ENCODE measurements at places on chromosomes 2 and 18. TPM values are rescaled to one million over a fixed set of nuclear protein-coding genes. Genes with fewer than 3 reads are reported as not detected.

Gene ZNF521
- total RNA-seq, result 63.9 TPM

Gene PTH2R
- 0.77 TPM for total RNA-seq

- DNase-seq, result no peak
Measured at GRCh38 chr2:68734176-68734575, 435 bp upstream of the ARHGAP25 start.

DNA sequence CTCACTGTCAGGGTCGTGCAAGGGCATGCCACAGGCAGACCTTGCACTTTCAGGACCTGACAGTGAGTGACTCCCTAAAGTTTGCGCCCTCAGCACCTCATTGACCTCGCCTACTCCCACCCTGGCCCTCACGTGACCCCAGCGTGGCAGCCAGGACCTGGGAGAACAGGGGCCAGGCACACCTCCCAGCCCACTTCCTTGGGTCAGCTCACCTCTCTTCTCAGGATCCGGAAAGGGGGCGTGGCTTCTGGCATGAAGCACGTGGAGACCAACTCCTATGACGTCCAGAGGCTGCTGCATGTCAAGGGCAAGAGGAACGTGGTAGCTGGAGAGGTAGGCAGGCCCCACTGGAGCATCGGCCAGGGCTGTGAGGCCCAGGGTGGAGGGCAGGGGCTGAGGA, 8.8 kb downstream of the VIL1 start:
- no peak for DNase-seq

DNA sequence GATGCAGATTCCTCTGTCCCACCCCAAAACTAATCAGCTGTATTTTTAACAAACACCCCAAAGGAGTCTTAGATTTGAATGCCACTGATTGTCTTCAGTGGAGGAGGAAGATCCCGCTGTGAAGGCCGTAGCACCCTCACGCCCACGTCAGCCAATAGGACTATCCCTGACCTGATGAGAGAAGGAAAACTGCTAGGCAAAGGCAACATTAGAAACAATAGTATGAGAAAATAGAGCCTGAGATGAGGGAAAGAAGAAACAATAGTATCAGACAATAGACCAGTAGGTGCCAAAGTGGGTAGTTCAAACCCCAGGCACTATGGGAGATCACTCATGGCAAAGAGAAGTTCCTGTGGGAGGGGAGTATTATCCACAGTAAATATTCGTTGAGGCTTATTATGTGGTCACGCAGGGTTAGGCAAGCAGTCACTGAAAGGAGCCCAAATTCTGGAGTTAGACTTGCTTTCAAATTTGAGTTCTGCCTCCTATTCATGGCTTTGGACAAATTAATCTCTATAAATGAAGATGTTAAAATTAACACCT, 2.8 kb downstream of the PCBP1 start:
- DNase-seq, result no peak

Gene PIKFYVE
- 60.0 TPM for total RNA-seq

Gene AP1S3
- total RNA-seq, result 1.8 TPM

DNA sequence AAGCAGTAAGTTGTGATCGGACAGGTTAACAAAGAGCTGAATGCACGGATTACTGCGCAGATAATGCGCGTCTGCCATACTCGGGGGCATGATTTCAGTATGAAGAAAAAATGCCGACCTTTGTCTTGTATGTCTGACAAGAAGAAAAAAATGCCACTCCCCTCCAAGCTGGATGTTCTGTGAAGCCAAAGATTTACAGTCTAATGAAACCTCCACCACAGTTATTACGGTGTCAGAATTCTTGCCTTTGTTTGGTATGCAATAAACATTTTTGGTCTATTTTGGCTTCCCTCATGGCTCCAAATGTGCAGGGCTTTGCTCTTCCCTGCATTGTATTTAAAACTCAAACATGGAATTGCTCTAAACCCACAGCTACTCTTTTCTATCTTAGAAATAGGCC, 72.2 kb upstream of the THUMPD2 start:
- peak; percentile 26 for DNase-seq

Gene TGFA
- 7.8 TPM for total RNA-seq

GRCh38 chr18:62365420-62365819, 40.3 kb downstream of the TNFRSF11A start:
- DNase-seq, result no peak

Gene LDLRAD4
- 67.7 TPM for total RNA-seq

Gene APLF
- 9.5 TPM for total RNA-seq

- DNase-seq, result no peak
Measured at GRCh38 chr18:21315741-21316197, 73.7 kb downstream of the GREB1L start.

DNA sequence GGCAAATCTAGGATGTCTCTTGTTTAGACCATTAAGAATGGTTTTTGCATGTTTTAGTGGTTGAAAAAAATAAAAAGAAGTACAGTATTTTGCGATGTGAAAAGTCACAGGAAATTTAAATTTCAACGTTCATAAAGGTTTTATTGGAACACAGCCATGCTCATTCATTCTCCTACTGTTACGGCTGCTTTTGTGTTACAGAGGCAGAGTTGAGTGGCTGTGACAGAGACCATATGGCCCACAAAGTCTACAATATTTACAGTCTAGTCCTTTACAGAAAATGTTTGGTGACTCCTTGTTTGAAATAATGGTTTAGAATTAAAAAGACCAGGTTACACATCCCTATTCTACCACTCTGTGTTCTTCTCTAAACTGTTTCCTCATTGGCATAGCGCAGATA, 48.1 kb downstream of the MYOM1 start:
- DNase-seq, result no peak

Gene SH3RF3
- total RNA-seq, result 5.2 TPM

DNA sequence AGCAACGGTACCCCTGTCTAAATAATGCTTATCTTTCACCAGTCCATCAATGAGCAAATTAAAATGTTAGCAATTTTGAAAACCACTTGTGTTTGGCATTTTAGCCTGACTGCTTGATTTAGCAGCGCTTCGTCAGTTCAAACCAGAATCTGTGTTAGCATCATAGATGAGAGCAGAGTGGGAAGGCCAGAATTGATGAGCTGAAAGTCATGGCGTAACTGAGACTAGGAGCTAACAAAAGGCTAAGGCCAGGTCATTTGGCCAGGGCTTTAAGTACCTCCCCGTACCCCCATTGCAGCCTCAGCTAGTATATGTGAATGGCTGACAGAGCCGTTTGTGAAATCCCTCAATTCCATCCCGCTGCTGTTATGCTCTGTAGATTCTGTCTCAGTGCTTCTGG, 16.0 kb downstream of the APCDD1 start:
- DNase-seq, result no peak

Gene TMEM200C
- 7.9 TPM for total RNA-seq

GRCh38 chr18:7683753-7684152, 116.6 kb downstream of the PTPRM start:
- DNase-seq, result no peak

- no peak for DNase-seq
Measured at GRCh38 chr18:75214766-75215510, 4.3 kb downstream of the TSHZ1 start.

- DNase-seq, result no peak
Measured at GRCh38 chr2:72901426-72901825, 14.2 kb downstream of the SPR start.

DNA sequence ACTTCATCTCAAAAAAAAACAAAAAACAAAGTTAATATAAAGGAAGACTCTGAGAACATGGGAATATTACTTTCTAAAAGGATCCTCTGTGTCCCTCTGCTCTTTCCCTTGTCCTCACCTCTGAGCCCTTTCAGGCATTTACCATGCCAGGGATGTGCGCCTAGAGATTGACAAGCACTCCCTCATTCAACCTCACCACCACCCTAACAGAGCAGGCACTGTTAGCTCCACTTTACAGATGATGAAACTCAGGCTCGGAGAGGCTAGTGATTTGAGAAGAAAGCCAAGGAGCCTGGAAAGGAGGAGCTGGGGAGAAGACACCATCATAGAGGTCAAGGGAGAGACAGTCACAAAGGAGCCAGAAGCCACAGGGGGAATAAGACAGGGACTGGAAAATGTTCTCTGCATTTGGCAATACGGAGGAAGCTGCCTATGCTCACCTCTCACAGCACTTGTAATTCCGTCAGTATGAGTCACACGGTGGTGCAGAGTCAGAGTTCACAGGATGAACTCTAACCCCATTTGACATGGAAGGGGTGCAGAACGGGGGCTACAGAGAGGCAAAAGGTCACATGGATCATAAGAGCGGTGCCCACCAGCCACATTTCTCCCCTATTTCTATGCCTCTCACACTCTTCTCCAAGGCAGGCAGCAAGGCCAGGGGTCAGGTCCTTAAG, 101.8 kb upstream of the NFU1 start:
- no peak for DNase-seq

GRCh38 chr18:55494899-55495298, 93.1 kb downstream of the TCF4 start:
- DNase-seq, result no peak

Gene INHBB
- 2.0 TPM for total RNA-seq

- no peak for DNase-seq
Measured at GRCh38 chr2:120990451-120990871, 254.8 kb downstream of the GLI2 start.

DNA sequence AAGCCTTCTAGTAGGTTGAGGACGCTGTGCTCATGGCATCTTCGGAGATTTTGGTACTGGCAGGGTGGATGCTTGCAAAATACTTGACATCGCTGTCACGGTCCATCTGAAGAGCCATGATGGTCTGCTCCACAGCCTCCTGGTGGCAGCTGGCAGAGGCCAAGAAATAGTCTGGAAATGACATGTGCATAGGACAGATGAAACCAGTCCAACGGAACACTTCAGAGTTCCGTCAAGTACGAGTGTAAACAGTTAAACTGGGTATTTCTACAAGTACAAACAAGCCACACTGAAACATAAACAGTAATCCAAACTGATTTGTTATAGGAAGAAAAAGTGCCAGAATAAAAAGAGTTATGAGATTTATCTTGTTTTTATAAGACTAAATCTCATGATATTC, 66.6 kb downstream of the PPP4R1 start:
- no peak for DNase-seq

- no peak for DNase-seq
Measured at GRCh38 chr2:938181-939005, 12.3 kb upstream of the SNTG2 start.

GRCh38 chr2:112121682-112122254, 16.4 kb upstream of the FBLN7 start:
- peak; percentile 47 for DNase-seq

DNA sequence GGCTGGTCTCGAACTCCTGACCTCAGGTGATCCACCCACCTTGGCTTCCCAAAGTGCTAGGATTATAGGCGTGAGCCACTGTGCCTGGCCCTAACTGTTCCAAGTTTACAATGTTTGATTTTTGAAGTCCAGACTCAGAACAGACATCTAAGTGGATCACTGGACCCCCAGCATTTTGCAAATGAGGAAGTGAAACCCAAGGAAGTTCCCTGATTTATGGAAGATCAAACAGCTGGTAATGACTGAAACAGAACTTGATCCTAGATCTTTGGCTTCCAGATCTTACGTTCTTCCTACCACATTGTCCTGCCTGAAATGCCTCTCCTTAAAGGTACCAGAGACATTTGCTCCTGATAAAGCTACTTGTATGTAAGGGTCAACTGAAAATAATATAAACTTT, 58.3 kb upstream of the NCOA1 start:
- no peak for DNase-seq

GRCh38 chr18:40708726-40709125, 1246.3 kb upstream of the PIK3C3 start:
- no peak for DNase-seq

DNA sequence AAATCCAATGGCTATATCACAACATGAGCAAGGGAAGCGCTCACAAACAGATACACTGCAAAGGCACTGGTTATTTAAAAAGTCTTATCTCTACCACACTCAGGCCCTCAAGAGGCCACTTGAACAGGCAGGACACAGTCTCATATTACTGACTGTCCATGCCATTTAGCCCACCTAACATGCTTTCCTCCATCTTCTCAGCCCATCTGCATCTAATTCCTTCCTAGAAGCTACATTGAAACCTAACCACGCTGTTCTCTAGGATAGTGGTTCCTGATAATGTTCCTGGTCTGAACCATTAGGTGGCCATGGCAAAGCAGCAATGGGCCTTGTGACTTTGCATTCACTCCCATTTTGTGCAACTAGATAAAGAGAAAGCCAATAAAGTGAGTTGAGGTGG, 22.5 kb upstream of the NEB start:
- DNase-seq, result no peak

DNA sequence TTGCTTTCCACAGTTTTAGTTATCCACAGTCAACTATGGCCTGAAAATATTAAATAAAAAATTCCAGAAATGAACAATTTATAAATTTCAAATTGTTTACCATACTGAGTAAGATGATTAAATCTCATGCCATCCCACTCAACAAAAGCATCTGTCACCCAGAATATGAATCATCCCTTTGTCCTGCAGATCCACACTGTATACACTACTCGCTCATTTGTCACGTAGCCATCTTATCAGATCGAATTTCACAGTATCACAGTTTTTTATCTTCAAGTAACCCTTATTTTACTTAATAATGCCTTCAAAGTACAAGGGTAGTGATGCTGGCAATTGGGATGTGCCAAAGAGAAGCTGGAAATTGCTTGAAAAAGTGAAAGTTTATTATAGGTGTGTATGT, 291.8 kb upstream of the LRATD1 start:
- DNase-seq, result no peak

GRCh38 chr2:56357655-56358295, 174.0 kb downstream of the CCDC85A start:
- DNase-seq, result no peak

Gene TUBA4B
- 1.5 TPM for total RNA-seq

GRCh38 chr2:12965540-12966269, 249.0 kb downstream of the TRIB2 start:
- peak; percentile 11 for DNase-seq

- DNase-seq, result no peak
Measured at GRCh38 chr18:11387880-11388279, 221.5 kb upstream of the SLC35G4 start.

Measured in spinal cord (tissue), 10 donors.